Activated CD4-positive, alpha-beta T cell treated with anti-CD3 and anti-CD28 coated beads for 48 hours (primary cell): ENCODE measurements at places on chromosomes 11 and 22.

DNA sequence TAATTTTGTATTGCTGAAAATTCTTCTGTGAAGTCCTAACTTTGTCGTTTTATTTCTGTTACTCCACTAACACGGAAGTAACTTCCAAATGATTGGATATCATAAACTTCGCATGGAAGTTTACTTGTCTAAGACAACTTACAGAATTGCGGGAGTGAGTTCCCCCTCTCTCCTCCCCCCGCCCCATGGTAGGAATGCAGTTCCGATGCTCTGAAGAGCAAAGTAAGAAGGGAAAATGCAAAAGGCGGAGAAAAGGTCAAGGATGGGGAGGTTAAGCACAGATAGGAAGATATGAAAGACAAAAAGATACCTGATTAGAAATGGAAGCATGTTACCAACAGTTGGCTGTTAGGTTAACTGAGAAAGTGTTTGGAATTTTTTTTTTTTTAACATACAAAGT lies 1.3 kb downstream of the EIF3M start:
- DNase-seq: no peak

DNA sequence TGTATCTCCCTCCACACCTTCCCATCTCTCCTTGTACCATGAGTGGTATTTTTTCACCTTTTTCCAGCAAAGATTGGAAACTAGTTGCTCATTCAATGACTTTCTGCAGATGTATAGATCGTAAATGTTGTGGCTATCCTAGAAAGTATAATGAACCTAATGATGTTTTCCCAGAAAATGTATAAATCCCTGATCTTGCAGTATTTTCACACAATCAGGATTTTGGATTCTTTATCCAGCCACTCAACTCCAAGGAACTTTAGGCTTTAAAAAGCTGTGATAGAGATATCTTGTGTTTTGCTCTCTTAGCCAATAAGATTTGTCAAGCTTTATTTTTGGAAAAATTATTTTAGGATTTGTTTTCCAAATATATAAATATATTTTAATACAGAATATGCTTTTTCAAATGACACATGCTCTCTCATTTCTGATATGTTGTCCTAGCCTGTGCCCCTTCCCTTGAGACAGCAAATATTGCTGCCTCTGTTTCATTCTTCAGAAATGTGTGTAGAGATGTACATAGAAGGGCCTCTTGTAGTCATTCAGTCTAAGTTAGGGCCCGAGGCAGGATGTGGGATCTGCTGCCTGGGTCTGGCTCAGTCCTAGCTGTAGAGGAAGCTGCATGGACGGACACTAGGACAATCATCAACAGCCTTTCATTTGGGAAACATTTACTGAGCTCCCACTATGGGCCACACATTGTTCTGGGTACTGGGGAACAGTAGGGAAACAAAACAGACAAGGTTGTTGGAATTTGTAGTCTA lies 62.4 kb downstream of the NAV2 start:
- no peak for DNase-seq

DNA sequence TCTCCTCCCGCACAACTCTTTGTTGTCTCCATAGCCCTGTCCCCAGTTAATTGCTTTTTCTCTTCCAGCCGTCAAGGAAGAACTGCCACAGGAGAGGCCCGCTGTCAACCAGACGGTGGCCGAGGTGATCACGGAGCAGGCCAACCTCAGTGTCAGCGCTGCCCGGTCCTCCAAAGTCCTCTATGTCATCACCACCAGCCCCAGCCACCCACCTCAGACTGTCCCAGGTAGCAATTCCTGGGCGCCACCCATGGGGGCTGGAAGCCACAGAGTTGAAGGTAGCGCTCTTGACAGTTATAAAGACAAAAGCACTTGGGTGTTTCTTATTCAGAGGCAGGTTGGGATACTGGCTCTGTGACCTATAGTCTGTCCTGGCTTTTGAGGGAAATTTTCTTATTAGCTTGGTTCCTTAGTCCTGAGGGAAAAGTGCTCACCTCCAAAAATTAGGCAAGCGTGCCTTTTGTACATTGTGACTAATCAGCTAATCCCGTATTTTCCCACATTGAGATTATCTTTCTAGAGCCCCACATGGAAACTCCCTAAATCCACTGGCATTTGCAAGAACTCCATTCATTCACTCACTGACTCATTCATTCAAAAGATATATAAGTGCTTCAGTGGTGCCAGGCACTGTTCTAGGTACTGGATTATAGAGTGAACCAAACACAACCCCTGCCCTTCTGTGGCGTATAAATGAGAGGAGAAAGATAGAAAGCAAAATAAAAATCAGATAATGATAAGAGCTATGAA lies 65.9 kb downstream of the KREMEN1 start:
- DNase-seq: no peak

DNA sequence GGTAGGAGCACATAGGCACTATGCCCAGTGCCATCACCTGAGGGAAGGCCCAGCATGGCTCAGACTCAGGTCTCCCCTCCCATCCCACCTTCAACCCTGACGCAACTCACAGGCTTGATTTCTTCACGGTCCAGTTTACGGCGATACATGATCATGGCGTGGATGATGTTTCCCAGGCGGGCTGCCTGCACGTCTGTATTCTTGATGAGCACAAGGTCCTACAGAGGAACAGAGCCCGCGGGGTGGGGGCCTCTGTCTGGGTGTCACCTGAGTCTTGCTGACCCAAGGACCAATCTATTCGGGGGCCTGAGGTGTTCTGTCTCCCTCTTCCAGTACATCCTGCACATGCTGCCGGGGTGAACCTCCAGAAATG lies 3.9 kb downstream of the CPT1B start:
- no peak for DNase-seq

DNA sequence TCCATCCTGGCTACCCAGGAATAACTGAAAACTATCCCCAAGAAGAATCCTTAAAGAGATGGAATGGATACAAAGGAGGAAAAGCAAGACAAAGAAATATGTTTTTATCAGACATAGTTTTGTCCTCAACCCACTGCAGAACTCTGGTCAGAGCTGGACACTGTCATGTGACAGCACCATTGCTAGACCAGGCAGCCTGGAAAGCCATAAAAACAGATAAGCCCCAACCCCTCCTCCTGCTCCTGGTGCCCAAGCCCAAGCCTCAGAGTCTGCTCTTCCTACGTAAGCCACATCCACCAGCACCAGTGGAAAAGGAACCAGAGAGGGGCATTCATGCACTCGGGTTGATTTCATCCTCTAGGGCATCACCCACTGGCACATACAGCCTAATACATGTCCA lies 116.9 kb downstream of the TRIM29 start:
- no peak for DNase-seq

DNA sequence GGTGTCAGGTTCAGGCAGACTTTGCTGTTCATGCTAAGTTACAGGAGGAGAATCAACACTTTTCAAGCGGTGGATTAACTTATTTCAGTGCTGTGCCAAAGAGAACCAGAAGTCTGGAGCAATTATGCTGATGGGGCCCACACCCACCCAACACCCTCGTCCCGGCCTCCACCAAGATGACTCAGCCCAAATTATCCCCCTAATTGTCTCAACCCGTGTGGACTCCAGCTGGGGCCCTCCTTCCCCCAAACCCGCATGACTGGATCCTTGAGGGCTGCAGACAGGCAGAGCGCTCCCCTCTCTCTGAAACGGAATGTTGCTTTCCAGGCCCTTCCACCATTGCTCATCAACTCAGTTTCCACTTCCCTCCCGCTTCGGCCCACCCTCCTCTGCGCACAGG lies 34.6 kb upstream of the MN1 start:
- DNase-seq: no peak

- DNase-seq: no peak
Observed at GRCh38 chr11:59195586-59195985, 17.1 kb downstream of the MPEG1 start.

DNA sequence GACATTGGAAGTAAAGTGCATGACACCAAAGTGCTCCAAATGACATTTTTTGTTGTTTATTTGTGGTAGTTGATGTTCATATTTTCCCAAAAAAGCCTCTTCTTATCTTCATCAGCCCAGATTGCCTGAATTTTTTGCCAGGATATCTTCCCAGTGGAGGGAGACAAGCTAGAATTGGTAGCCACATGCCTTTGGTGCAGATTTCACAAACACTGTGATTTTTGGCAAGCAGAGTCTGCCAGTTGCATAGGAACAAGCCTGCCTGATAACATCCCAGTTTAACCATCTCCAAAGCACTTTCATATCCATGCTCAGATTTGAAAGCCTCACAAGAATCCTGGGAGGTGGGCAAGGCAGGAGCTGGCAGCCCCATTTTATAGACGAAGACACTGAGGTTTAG lies 102.3 kb upstream of the SYT13 start:
- DNase-seq: no peak

GRCh38 chr11:13251966-13252365 lies 25.6 kb upstream of the BMAL1 start:
- DNase-seq: no peak
